ENCODE measurements at places on chromosomes 6 and 20.

- H3K27ac ChIP-seq, result no peak overlapping the region
- no peaks in the 10 kb centered on the region for H3K27me3 ChIP-seq
- DNase-seq, result peak; percentile 19
- no peaks in the 10 kb centered on the region for H3K36me3 ChIP-seq
- H3K4me1 ChIP-seq, result peaks cover 7% of the 10 kb centered on the region
These were observed 181.6 kb upstream of the ECI2 start for GRCh38 chr6:4316867-4317400.

DNA sequence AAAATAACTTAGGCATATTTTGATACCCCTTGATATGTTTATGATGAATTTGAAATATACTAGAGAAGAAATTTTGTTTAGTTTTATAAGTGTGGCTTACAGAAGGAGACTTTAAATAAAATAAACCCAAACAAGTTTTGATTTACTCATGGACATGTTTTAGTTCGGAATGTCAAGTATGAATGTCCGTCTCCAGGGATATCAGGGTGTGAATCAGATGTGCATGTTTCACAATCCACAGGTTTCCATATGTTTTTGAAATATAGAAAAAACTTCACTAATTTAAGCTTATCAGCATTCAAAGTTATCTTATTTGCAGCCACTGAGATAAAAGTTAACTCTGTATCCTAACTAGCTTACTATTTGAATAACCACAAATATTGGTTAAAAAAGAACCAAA, 51.5 kb downstream of the PLCB1 start:
- H3K27me3 ChIP-seq, result no peaks in the 10 kb centered on the region
- no peak overlapping the region for H3K27ac ChIP-seq
- DNase-seq, result no peak
- H3K4me3 ChIP-seq, result no peak overlapping the region
- H3K4me1 ChIP-seq, result no peaks in the 10 kb centered on the region

DNA sequence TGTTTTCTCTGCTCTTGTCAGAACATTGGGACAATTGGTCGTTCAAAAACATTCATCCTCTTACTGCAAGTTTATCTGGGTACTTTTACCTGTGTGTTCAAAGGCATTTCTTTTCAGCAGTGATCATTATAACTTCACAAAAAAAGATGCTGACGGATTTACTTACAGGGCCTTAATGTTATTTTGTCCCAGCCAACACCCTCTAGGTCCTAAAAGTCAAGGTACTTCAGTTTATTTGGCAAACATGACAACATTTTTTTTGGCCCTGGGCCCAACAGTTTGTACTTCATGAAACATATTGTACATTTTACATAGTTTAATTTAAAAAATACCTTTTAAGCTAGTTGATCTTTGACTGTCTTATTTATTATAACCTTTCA, 241.2 kb upstream of the TAB2 start:
- no peaks in the 10 kb centered on the region for H3K27me3 ChIP-seq
- H3K4me1 ChIP-seq, result no peaks in the 10 kb centered on the region
- H3K4me3 ChIP-seq, result no peak overlapping the region
- H3K36me3 ChIP-seq, result peaks cover 14% of the 10 kb centered on the region
- no peak for DNase-seq

GRCh38 chr6:20661721-20662120, 127.5 kb downstream of the CDKAL1 start:
- no peaks in the 10 kb centered on the region for H3K27me3 ChIP-seq
- H3K4me3 ChIP-seq, result no peak overlapping the region
- no peak overlapping the region for H3K27ac ChIP-seq
- H3K36me3 ChIP-seq, result no peaks in the 10 kb centered on the region
